ENCODE measurements at places on chromosomes 4 and X. TPM values are rescaled to one million over a fixed set of nuclear protein-coding genes. Genes with fewer than 3 reads are reported as not detected.

Gene NHSL2
- total RNA-seq = 19.8 TPM

Gene CAPN6
- total RNA-seq = not detected

Gene RADX
- 2.5 TPM for total RNA-seq

Gene SMR3B
- total RNA-seq = not detected

Gene SPANXA1
- not detected for total RNA-seq

Gene SPANXD
- not detected for total RNA-seq

Gene DIPK2B
- total RNA-seq = 0.15 TPM

Gene CDS1
- total RNA-seq = 0.17 TPM

Gene CD40LG
- not detected for total RNA-seq

Gene DHX15
- 103 TPM for total RNA-seq

Gene BANK1
- total RNA-seq = 0.44 TPM

Gene PABPC4L
- total RNA-seq = 0.17 TPM

Gene FBXL5
- 146 TPM for total RNA-seq

Gene PHEX
- total RNA-seq = 2.8 TPM

Gene GPC4
- 0.33 TPM for total RNA-seq

Gene MTMR8
- total RNA-seq = 1.2 TPM

Gene PIN4
- total RNA-seq = 15.6 TPM

Gene TMEM31
- not detected for total RNA-seq

Gene ZNF518B
- total RNA-seq = 35.3 TPM

Gene CYSLTR1
- total RNA-seq = 0.29 TPM

Gene NLRP2B
- not detected for total RNA-seq

Gene UGT2A3
- total RNA-seq = not detected

Gene ZAR1
- not detected for total RNA-seq

Gene SH3BGRL
- 61.0 TPM for total RNA-seq

Gene USP17L15
- not detected for total RNA-seq

Gene ANKRD17
- 58.3 TPM for total RNA-seq

Gene DCX
- not detected for total RNA-seq

Gene PABPC1L2B
- not detected for total RNA-seq

Gene EGF
- total RNA-seq = 1.0 TPM

Gene PASD1
- total RNA-seq = not detected

Gene TLR6
- 1.3 TPM for total RNA-seq

Gene CHST7
- 17.0 TPM for total RNA-seq

Gene WDFY3
- total RNA-seq = 72.7 TPM

Gene RHOH
- total RNA-seq = not detected

Gene PHOX2B
- total RNA-seq = not detected

Gene MAPK10
- 35.8 TPM for total RNA-seq

Gene ERVMER34-1
- total RNA-seq = not detected

Gene UFSP2
- 37.5 TPM for total RNA-seq

Gene ASB5
- total RNA-seq = 1.2 TPM

Gene SPOCK3
- 0.17 TPM for total RNA-seq

Gene KCTD8
- under 0.01 TPM for total RNA-seq

Gene RTL9
- 0.17 TPM for total RNA-seq

Gene SPACA5
- not detected for total RNA-seq

Gene ABLIM2
- total RNA-seq = under 0.01 TPM

Gene NPNT
- total RNA-seq = 0.29 TPM

Gene HSFX1
- total RNA-seq = 0.87 TPM

Gene RAB33A
- total RNA-seq = 3.8 TPM

Gene GASK1B
- total RNA-seq = 77.5 TPM

Gene ARSJ
- 28.0 TPM for total RNA-seq

Gene UGT8
- 0.17 TPM for total RNA-seq

Gene HTN1
- total RNA-seq = not detected

Gene TIGD2
- 9.6 TPM for total RNA-seq

Gene CENPVL2
- total RNA-seq = not detected

Gene MAGEA3
- not detected for total RNA-seq

Gene NUDT10
- 5.2 TPM for total RNA-seq

Gene TRO
- total RNA-seq = 27.8 TPM
